ENCODE measurements at places on chromosomes 1 and 21.

GRCh38 chr1:147745271-147745670 lies 15.1 kb downstream of the GJA5 start:
- no peak for DNase-seq

- DNase-seq, result no peak
Measured at GRCh38 chr1:243939167-243939848, 89.3 kb upstream of the AKT3 start.

- no peak for DNase-seq
Measured at GRCh38 chr1:78176448-78176847, 130.7 kb downstream of the GIPC2 start.

- DNase-seq, result no peak
Measured at GRCh38 chr1:221991221-221991620, 249.3 kb upstream of the DUSP10 start.

GRCh38 chr1:209302779-209303568 lies 280.5 kb upstream of the CAMK1G start:
- no peak for DNase-seq

DNA sequence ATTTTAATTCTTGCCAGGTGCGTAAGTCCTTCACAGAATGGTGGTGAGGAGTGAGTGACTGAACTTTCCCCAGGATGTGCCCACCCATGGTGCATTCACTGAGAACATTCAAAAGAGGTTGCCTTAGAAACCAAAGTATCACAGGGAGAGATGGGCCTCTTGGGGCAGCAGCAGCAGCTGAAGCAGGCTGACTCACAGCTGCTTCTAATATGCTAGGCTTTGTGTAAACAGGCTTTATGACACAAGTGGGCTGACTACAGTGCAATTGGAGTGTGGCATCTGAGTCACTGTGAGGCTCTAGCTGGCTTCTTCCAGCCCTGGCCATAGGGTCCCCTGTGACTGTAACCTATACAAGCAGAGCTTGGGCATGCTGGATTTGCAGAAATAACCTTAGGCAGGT lies 12.6 kb downstream of the PIGP start:
- no peak for DNase-seq
